Endodermal cell (in vitro differentiated cells): ENCODE measurements at places on chromosomes 7 and 10. TPM values are rescaled to one million over a fixed set of nuclear protein-coding genes. Genes with fewer than 3 reads are reported as not detected.

UPF2 gene
- total RNA-seq: 16.8 to 21.4 TPM (median 20.6 TPM) in 3 replicates

DNA sequence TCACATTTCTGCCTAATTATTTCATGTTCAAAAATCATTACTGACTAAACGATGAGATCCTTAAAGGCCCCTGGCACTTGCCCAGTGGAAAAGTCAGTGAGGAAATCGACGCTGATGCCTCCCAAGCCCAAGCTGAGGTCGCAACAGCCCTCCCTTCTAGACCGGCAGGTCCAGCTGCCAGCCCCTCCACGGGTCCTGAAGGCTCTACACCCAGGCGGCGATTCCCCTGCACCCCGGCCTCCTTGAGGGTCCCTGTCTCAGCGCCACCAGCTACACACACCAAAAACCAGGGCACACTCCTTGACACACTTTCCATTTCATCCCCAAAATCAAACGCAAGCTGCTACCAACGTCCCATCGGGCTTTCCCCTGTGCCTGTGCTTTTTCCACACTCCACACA lies 200.1 kb upstream of the RNF32 start:
- DNase-seq: no peak

DNA sequence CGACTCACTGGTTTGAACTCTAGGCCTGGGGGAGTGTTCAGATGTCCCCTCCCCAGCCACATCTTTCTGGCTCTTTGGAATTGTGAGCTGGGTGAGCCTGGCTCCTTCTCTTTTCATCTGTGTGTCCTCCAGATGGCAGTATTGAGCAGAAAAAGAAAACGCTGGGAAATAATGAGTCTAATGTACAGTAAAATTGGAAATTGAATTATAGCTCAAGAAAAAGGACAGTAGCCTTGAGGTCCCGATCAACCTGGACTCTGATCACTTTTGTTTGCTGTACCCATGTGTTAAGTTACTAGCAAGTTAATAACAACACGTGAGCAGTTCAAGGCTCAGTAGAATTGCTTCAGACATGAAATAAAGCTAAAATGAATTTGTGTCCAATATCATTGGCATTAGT lies 77.9 kb downstream of the SNX10 start:
- DNase-seq: peak; percentile 56

DNA sequence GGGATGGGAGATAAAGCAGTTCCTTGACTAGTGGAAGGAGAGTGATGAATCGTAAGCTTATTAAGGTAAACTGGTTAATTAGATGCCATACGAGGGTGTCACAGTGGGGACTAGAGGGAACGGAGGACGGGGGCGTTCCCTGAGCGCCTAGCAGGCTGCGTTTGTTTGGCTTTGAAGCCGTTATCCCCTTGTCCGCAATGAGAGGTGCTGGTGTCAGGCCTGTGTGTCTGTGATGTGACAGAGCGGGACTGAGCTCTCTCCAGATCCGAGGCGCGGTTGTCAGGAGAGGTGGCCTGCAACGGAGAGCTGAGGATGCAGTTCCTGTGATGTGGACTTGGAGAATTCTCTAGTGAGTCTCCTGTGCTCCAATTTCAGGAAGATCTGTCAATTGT lies 60.0 kb upstream of the PRPS1L1 start:
- peak; percentile 70 for DNase-seq

- DNase-seq: no peak
Observed at GRCh38 chr7:127666602-127667001, 14.6 kb downstream of the SND1 start.

ZWINT gene
- total RNA-seq: 62.0 and 65.6 TPM in 2 replicates
